ENCODE measurements at places on chromosomes 12 and 14.

GRCh38 chr14:34796902-34797301 lies 78.3 kb downstream of the BAZ1A start:
- DNase-seq = no peak

DNA sequence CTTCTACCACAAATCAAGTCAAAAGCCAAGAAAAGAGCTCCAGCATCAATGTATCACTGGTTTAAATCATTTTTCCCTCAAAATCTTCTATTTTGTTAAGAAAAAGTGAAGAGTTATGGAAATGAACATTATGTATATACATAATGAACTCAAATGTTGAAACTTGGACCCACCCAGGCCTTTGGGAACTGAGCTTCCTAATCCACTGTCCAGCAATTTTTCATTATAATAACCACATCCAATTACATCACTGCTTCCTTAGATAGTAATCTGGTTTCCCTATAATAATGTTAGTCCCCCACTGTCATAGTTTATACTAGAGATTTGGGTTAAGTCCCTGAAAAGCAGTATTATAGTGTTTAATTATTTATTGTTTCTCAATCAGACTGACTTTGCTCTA lies 170.9 kb downstream of the PIK3C2G start:
- no peak for DNase-seq

GRCh38 chr12:81143057-81143456 lies 65.2 kb downstream of the ACSS3 start:
- DNase-seq = no peak

- DNase-seq = no peak
Observed at GRCh38 chr12:18422871-18423270, 161.6 kb downstream of the PIK3C2G start.

- DNase-seq = no peak
Observed at GRCh38 chr12:57902478-57902969, 38.8 kb upstream of the ATP23 start.

DNA sequence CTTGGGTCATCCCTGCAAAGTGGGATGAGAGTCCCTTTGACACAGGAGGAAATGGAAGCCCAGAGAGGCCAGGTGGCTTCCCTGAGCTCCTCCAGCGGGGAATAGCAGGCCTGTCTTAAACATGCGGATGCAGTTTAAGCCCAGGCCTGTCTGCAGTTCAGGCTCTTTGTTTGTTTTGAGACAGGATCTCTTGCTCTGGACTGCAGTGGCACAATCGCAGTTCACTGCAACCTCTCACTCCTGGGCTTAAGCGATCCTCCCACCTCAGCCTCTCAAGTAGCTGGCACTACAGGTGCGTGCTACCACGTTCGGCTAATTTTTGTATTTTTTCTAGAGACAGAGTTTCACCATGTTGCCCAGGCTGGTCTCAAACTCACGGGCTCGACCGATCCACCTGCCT lies 3.5 kb downstream of the TRPV4 start:
- no peak for DNase-seq

DNA sequence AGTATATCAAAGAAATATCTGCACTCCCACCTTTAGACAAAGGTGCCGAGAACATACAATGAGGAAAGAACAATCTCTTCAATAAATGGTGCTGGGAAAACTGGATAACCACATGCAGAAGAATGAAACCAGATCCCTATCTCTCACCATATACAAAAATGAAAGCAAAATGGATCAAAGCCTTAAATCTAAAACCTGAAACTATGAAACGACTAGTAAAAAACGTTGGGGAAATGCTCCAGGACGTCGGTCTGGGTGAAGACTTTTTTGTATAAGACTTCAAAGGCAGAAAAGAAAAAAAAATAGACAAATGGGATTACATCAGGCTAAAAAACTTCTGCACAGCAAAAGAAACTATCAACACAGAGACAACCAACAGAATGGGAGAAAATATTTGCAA lies 83.8 kb downstream of the PPM1A start:
- no peak for DNase-seq

GRCh38 chr14:72463291-72463866 lies 430.5 kb downstream of the DPF3 start:
- DNase-seq = no peak

DNA sequence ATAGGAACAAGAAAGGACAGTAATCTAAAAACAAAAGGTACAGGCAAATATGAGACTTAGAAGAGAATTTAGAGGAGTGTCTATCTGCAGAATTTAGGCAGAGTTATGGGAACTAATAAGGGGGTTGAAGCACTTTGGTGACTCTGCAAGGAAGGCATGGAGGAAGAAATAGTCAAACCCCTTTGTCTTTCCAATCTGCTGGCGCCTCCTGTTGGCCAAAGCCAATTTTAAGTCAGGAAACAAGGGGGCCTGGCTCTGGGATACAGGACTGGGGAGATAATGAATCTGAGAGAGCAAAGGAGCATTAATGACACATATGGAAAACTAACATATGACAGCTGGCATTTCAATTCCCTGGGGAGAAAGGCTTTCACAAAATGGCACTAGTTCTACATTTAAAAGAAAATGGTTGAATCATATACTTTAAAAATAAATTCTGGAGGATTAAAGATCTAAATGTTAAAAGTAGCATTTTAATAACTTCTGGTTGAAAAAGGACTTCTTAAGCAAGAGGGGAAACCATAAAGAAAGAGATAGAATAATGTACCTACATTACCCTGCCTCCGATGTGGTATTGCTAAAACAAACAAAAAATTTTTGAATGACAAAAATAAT lies 48.5 kb upstream of the CSRP2 start:
- no peak for DNase-seq

GRCh38 chr12:33314223-33314622 lies 125.4 kb downstream of the SYT10 start:
- DNase-seq = no peak

DNA sequence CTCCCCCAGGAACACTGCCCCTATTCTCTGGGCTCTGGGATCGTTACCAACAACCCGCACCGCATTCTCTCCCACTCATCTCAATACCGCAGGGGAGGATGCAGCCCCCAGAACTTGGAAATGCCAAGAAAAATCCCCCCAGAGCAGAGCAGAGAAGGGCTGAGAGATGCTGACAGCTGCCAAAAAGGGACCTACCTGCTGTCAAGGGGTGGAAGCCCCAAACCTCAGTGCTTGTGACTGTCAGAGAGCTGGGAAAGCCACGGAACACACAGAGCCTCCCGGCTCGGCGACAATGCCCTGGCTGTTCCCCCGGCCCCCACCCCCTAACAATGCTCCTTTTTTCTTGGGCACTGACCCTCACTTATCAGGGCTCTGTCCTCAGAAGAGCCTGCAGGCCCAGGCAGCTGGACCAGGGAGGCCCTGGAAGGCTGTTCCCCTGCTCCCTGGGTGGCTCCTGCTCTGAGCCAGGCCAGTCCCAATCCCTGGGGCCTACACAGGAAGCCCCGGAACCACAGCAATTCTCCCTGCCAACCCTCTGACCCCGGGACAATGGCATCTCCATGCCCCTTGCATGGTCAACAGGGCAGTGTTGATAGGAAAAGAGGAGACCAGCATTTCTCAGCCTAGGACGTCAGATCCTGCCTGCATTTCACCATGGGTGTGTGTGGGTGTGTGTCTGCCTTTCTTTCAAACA lies 78.9 kb downstream of the ITPK1 start:
- no peak for DNase-seq

GRCh38 chr14:28831126-28831525 lies 64.5 kb downstream of the FOXG1 start:
- DNase-seq = no peak

- DNase-seq = no peak
Observed at GRCh38 chr12:12023456-12023855, 47.3 kb upstream of the BCL2L14 start.

DNA sequence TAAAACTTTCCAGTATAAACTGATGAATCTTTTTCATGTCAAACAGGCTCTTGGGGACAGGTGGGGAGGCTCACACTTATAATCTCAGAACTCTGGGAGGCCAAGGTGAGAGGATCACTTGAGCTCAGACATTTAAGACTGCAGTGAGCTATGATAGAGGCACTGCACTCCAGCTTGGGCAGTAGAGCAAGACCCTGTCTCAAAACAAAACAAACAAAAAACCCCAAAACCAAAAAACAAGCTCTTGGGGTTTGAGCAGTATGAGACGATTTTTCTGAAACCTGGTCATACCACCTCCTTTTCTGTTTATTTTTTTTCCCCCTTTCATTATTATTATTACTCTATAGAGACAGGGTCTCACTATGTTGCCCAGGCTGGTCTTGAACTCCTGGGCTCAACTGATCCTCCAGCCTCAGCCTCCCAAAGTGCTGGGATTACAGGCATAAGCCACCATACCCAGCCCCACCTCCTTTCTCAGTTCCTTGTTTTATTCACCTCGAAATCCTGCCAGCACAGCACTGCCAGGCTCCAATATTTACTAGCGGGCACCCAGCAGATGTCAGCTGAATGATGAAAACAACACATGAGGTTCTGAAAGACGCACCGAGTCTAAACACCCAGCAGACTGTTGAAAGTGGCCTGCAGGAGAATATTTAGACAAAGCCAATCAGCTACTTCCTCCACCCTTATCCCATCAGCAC lies 19.5 kb upstream of the CDK17 start:
- no peak for DNase-seq

- no peak for DNase-seq
Observed at GRCh38 chr12:86590296-86590695, 334.1 kb upstream of the MGAT4C start.

GRCh38 chr14:44963775-44964380 lies 1.9 kb downstream of the TOGARAM1 start:
- DNase-seq = no peak

DNA sequence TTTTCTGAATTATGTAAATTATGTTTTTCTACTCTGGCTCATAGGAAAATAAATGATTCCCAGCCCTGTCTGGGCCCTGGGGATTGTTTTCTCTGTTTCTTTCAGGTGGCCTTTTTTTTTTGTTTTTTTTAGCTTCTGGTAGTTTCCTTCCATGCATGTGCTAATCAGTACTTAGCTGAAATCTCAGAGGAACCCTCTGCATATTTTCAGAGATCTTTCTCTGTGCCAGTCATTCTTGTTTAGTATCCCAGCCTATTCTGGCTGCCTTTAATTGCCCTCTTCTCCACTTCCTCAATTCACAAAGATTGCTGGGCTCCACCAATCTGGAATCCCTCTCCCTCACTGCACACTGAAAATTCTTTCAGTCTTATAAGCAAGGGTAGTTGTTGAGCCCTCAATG lies 46.9 kb downstream of the CNOT2 start:
- DNase-seq = no peak

- no peak for DNase-seq
Observed at GRCh38 chr12:128961308-128961902, 108.1 kb downstream of the GLT1D1 start.

DNA sequence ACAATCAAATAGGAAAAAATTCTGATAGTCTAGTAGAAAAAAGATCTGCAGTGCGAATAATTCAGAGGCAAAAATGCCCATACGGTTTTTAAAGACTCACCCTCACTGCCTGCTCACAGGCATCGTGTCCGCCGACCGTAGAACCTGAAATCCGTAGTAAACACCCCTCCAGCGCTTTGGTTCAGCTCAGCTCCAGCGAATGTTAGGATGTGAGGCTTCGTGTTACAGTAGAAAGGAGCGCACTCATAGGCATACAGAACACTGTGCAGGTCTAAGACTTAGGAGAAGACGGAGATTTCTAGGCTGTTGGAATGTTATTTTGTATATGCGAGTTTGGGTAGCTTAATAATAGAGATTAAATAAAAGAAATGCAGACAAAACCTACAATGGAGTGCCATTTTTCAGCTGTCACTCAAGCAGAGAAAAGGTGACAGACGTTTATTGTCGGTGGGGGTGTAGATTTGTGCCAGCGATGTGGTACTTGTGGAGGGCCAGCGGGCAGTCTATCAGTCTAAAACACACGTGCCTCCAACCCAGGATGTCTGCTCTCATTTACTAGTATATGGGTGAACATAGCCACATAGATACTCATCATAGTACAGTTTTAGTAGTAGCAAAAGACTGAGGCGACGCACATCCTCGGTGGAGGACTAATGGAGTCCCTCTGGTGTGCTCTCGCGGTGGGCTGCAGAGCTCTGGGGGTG lies 25.7 kb downstream of the SFSWAP start:
- DNase-seq = no peak

DNA sequence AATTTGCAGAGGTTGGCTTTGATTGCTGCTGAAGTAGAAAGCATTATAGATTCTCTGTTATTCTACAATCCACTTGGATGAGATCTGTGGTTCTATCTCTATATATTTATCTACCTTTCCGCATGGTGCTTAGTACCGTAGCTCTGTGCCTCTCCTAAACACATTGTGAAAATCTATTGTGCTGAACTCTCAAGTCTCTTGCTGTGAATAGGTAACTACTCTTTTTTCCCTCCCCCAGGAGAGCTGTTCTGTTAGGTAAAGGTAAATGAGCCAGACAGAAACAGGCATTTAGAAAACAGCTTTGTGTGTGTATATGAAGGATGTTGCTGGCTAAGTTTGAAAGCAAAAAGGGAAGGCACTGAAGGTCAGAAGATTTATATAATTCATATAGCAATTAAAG lies 112.6 kb downstream of the BRMS1L start:
- no peak for DNase-seq

DNA sequence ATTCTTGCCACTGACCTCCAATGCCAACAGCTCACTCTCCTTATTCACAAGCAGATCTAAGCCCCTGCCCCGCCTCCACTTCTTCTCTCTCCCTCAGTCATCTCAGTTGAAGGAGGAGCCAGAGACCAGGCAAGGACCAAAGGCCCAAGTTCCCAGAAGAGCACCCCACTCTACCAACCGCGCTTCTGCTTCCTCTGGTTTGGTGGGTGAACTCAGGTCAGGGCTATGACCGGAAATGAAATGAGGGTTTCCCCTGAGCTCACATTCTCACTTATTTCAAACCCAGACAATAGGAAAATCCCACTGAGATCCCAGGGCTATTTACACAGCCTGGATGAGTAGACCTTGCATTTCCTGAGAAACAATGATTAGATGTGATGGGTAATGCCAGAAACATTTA lies 9.9 kb downstream of the DPF3 start:
- no peak for DNase-seq

DNA sequence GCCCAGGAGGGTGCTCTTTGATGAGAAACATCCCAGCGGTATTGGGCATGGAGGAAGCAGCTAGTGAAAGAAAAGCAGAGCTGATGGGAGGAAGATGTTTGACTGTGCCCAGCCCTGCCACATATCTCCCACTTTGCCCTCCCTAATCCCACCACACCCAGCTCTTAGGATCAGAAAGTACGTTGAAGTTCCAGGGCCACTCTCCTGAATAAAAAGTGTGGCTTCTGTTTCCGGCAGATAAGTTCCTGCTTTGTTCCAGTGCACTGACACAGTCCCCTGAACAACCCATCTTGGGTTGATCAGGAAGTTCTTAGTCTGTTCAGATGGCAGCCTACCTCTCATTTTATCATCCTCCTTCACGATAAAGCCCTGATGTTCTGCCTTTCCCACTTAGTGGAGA lies 16.5 kb downstream of the TPCN1 start:
- DNase-seq = no peak

GRCh38 chr14:95500772-95501401 lies 15.6 kb downstream of the SYNE3 start:
- no peak for DNase-seq

GRCh38 chr14:70641548-70642302 lies at the start of gene TTC9:
Gene TTC9 (plus strand): TSS chr14:70641916. CDS start chr14:70642130, 214 bp downstream.
- peak; percentile 73 for DNase-seq

- DNase-seq = peak; percentile 68
Observed at GRCh38 chr14:91352053-91352452, 65.6 kb downstream of the CCDC88C start.
